ENCODE measurements at places on chromosomes 2 and 18.

GRCh38 chr2:9392898-9393765 lies 30.2 kb downstream of the ITGB1BP1 start:
- no peak for DNase-seq

GRCh38 chr18:13474907-13475545 lies 251.3 kb downstream of the FAM210A start:
- no peak for DNase-seq

- peak; percentile 31 for DNase-seq
Observed at GRCh38 chr2:226699321-226699720, 100.3 kb downstream of the IRS1 start.

DNA sequence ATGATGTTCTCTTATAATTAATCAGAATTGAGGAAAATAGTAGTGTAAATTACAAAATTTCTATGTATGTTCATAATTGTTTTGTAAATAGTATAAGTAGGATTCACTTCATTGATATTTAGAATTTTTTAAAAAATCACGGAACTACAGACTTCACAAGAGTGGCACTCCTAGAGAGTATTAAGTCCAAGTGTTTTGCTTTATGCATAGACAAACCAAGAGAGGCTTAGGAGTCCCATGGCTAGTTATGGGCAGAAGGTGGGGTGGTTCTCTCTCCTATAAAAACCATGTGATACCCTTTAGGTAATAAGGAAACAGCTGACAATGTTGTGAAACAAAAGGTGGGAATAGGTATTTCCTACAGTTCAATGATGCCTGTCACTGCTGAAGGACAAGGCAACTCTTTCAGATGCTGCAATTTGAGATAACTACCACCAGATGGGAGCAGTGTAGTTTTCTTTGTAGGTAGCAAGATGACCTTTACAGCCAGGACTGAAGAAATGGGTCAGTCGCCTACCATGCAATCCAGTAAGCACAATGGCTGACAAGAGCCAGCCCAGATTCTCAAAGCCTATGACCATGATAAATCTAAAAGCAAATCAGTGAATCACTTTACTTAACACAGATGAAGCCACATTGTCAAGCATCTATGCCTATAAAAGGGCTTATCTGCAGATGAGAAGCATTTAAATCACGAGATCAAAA lies 83.9 kb downstream of the AAK1 start:
- peak; percentile 69 for DNase-seq

GRCh38 chr18:79606621-79607331 lies 72.8 kb upstream of the CTDP1 start:
- DNase-seq: no peak

DNA sequence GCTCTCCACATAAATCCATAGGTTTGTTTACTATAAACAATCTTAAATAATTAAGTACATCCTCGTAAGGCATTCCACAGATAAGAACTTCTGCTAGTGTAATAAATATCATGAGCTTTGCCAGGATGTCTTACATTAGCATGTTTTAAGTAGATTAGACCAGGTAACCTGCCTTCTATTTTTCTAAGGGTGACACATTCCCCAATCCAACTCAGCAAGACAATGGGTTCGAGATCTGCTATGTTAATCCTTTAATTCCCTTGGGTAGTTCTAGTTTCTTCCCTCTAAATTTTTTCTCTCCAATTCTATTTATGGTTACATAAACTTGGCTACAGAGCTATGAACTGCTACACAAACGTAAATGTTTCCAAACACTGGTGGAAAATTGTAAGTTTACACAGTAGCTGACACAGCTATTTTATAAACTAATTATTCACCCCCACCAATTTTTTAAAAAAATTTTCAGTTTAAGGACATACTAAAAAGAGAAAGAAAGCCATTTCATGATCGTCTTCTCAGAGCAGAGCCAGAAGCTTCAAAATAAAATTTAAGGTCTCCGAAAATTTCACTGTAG lies 386.5 kb upstream of the SLC39A10 start:
- DNase-seq: no peak

GRCh38 chr2:197312186-197312585 lies 1.6 kb upstream of the ANKRD44 start:
- no peak for DNase-seq
